ENCODE measurements at places on chromosomes 6 and 20.

DNA sequence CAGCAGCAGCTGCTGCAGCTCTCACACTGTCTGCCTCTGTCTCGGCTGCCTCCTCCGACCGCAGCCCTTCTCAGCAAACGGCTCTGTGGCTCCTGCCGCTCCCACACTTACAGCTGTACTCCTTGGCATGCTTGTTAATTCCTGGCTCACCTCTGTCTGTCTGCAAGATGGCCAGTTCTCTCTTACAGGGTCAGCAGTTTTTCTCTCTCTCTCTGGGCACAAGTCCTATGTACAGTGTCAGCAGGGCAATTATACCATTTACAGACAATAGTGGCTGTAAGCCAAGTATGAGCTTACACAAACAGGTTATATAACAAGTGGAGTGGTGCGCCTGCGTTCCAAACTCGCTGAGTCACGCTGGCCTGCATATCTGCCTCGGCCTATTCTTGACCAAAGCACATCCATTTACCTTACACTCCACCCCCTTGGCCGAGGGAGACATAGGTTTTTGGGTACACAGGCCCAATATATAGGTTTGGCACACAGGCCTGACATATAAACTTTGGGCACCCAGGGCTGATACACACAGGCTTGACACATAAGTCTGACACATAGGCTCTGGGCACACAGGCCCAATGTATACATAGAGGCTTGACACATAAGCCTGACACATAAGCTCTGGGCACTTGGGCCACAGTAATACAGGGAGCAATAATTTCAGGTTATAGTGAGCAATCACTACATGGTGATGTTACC, 4.4 kb downstream of the ZKSCAN3 start:
- no peak for DNase-seq

DNA sequence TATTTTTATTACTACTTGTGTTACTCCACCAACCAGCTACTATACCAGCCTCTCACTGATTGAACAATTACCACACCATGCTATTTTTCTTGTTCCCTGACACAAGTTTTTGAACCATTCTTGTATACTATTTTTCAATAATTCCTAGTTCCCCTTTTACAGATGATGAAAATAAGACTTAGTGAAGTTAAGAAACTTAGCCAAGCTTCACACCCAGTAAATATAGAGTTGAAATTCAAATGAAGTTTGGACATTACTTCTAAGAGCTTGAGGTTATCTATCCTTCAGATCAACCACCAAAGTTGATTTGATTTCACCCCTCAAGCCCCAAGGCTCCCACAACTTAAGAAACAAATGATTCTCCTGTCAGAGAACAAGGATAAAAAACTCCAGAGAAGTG, 13.1 kb upstream of the BCAS1 start:
- no peak for DNase-seq

- no peak for DNase-seq
Observed at GRCh38 chr20:13220904-13221297, at the start of gene ISM1. ISM1 (plus strand) TSS chr20:13221274; CDS start chr20:13221777, 503 bp downstream.

GRCh38 chr6:29847871-29848630, 20.4 kb downstream of the HLA-G start:
- peak; percentile 9 for DNase-seq

DNA sequence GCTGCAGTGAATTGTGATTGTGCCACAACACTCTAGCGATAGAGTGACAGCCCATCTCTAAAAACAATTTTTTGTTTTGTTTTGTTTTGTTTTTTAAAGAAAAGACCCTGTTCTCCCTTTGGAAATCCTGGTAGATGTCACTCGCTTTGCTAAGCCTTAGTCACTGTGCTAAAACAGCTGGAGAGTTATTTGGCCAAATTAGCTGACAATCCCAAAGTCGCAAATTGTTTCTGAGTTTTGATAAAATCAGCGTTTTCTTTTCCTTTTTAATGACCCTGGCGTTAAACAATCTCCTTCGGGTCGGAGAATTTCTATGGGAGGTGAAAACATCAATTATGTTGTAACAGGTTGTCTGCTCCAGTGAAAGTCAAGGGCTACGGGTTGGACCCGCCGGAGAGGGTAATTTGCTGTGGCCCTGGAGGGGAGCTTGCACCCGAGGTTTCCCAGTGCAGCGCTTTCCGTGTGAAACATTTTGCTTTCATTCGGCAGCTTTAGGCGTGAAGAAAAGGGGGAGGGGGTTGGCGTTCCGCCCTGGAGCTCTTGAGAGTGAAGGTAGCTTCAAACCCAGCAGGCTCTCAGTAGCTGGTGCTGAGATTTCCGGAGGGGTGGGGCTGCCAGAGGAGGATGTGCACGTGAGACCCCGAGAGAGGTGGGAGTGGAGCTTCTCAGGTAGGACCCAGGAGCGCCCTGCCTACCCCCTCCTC, 296.6 kb downstream of the PHACTR1 start:
- peak; percentile 23 for DNase-seq

- DNase-seq, result no peak
Observed at GRCh38 chr20:1588533-1589460, 31.0 kb downstream of the SIRPB1 start.

DNA sequence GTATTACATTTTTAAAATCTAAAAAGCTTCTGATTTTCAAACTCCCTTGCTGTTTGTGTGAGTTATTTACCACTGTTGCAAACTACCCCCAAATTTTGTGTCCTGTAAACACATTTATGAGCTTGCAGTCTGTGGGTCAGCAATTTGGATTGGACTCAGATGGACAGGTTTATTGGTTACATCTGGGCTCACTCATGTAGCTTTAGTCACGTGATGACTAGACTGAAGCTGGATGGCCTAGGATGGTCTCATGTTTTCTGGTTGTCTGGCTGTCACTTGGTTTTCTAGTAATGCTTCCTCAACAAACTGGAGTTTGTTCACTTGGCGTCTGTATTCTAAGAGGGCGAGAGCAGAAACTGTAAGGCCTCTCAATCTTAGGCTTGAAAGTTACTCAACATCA, 12.2 kb upstream of the C6orf58 start:
- no peak for DNase-seq
